ENCODE measurements at places on chromosomes 5 and 9.

- DNase-seq = no peak
Observed at GRCh38 chr5:30596495-30597064, 596.9 kb upstream of the CDH6 start.

DNA sequence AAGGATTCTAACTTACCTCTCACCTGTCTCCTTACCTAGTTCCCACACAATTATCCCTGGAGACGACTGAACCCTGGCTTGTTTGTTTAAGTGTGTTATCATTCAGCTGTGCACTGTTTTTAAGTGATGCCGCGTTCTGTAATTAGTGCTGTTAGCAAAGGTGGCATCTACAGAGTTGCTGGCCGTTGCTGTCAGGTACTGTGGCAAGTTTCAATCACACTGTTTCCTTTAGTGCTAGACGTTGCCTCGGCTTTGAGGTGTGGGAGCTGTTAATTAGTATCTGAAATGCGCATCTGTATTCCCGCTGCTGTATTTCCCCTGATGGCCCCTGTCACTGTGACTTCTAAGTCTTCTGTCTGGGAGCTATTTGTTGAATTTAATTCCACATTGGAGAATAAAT, 193.8 kb upstream of the GAS1 start:
- DNase-seq = no peak

DNA sequence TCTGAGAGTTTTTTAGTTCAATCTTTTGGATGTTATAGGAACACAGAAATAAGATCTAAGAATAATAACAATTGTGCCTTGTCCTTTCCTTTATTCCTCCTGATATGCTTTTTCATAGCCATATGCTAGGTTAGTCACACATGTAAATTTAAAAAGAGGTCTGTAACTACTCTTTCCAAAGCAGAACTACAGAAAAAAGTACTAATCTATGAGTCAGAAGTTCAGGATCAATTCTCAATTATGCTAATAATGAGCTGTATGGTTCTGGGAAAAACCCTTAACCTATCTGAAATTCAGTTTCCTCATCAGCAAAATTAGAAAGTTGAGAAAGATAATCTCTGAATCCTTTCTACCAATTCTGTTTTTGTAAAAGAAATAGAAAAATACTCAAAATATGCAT, 44.4 kb downstream of the ANKRD31 start:
- no peak for DNase-seq

GRCh38 chr9:89048616-89049015, 57.3 kb downstream of the S1PR3 start:
- no peak for DNase-seq

DNA sequence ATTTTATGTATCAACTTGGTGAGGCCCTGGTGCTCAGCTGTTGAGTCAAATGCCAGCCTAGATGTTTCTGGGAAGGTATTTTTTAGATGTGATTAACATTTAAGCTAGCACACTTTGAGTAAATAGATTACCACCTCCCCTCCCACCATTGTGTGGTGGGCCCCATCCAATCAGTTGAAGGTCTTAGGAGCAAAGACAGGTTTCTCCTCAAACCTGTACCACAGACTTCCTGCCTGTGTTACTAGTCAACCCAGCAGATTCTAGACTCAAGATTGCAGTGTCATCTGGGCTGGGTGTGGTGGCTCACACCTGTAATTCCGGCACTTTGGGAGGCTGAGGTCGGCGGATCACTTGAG, 33.8 kb downstream of the MRPL36 start:
- no peak for DNase-seq

DNA sequence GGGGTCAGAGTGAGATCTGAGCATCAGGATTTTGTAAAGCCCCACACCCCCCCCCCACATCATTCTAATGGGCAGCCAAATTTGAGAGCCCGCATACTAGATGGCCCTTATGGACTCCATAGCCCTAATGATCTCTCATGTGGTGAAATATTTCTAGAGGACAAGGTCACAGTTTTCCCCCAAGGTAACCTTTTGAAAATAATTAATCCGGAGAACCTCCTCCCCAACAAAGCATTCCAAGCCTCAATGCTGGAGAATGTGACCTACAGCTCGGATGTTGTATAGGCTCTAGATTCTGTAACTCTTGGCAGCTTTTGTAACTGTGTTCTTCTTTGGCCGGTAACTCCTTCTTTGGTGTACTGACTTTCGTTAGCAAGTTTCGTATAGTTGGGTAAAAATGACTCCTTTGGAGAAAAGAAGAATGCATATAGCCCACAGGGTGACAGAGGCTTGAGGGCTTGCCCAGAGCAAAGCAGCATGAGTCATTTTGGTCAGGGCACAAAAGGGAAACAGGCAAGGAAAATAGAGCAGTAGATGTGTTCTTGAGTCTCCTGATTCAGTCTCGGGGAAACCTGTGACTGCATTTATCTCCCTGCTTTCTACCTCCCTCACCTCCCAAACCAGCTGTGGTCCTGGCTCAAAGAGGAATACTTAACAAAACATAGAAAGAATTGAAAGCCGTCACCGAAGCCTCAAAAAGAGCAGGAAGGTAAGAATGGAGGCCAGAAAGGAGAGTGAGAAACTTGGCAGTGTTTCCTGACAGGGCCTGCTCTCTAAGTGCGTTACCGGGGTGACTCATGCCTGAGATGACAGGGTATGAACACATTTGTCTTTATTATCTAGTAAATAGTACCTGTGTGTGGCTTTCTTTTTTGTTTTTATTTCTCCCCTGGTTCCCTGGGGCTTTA, 6.6 kb upstream of the XPA start:
- DNase-seq = peak; percentile 88

GRCh38 chr9:113602126-113603047, 138.9 kb downstream of the RGS3 start:
- DNase-seq = peak; percentile 63

- DNase-seq = no peak
Observed at GRCh38 chr9:93456504-93456903, 3.1 kb upstream of the FAM120AOS start.

GRCh38 chr5:160023908-160024630, 15.1 kb downstream of the TTC1 start:
- no peak for DNase-seq

DNA sequence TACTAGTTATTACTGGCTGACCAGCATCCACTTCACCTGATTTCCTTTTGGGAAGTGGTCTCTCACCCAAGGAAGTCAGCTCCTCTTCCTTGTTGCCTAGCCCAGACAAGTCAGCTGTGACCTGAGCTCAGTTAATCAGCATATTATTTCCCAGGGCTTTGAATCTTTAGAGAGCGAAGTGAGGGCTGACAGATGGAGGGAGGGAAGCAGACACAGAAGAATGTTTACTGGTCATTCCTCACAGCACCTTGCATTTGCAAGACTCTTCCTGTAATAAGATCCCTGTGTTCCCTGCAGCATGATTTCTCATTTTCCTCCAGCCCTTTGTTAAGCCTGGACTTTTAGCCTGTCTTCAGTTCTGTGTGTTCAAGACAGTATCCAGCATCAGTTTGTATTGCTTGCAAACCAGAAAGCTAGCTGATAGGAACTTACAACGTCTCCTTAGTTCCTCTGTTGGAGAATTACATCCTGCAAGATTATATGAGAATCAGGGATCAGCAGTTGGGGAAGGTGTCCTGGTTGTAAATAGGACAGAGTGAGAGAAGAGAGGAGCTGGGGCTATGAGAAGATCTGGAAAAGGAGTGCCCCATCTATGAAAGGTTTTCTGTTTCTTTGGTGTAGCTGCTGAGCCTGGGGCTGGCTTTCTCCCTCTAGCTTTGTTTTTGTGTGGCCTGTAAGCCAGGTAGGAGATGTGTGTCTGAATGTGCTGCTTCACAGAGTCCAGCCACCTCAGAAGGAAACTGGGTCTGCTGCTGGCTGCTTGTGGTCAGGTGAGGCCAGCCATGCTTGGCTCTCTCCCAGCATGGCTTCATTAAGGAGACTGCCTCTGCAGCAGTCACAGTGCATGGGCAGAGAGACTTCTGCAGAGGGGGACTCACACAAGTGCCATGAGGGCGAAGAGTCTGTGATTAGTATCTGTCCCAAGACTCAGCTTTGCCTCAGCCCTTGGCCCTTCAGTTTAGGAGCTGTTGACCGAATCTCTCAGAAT, 50.3 kb downstream of the MAN2A1 start:
- DNase-seq = no peak

GRCh38 chr9:109416135-109416706, 81.9 kb downstream of the PTPN3 start:
- no peak for DNase-seq

- DNase-seq = no peak
Observed at GRCh38 chr5:173707392-173707791, 90.9 kb upstream of the BOD1 start.

DNA sequence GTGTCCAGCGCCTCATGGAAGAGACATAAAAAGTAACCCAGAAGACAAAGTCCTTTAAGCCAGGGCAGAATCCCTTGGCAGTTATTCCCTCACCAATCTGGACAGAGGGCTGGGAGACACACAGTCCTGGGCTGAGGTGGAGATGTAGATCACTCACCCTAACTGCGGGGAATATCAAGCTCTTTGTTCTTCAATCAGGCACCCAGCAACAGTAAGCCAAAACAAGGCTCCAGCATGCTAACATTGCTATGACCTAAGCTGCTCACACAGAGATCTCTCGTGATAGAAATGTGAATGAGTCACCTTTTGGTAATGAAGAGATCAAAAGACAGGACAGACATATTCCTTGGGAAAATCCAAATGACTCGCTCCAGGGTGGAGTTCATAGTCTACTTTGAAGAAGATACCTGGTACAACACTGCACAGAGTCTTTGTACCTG, 101.3 kb downstream of the FBN2 start:
- DNase-seq = peak; percentile 35

- no peak for DNase-seq
Observed at GRCh38 chr5:119527351-119527750, 75.1 kb downstream of the HSD17B4 start.

DNA sequence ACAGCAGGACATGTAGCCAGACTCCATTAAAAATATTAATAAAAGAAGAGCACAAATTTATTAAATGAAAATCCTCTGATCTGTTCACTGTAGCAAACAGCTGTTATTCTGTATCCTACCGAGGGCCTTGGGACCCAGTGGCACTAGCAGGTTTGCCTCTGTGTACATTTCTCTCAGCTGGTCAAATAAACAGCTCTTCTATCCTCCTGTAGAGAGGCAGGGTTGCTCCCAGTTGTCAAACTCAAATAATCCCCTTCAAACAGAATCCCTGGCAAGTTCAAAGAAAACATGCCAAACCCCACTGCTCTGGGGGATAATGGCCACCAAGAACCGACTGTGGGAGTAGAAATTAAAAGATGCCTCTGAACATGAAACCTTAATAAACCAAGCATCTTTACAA, 1262.0 kb upstream of the DMAC1 start:
- DNase-seq = no peak

- peak; percentile 71 for DNase-seq
Observed at GRCh38 chr5:93578813-93579691, 2.0 kb downstream of the NR2F1-AS1 start.

DNA sequence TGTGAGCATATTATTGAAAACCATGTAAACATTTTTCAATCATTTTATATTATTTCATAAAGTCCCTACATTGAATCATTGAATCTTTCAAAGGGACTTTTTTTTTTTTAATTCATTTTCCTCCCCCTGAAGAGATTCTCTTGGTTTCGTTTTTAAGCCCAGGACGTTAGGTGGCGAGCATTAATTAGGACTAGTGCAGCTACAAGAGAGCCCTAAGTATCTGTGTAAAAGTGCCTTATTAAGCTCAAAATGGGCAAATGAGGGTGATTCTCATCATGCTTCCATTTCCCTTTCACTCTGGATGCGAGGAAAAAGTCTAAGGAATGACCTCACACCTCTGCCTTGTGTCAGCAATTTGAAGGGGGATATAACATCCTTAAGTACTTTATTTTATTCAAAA, 517.9 kb upstream of the ITGA1 start:
- no peak for DNase-seq
